ENCODE measurements at places on chromosomes 13 and 19.

DNA sequence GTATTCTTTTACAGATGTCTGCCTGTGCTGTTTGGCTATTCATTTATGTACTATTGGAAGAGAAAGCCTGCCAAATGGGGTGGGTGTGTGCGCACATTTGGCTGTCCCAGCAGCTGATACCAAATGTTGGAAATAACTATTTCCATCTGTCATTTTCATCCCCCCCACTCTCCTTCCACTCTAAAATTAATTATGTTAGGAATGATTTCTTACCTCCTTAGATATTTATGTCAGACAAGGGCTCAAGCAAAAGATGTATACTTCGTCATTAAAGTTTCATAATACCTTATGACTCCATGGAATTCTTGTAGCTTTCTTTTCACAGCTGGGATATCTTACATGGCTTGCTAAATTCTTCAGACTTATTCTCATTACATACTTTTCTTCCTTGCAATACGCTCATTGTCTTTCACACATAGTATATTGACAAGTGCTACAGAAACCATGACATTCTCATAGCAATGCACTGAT lies 18.6 kb downstream of the ITM2B start:
- DNase-seq, result no peak

DNA sequence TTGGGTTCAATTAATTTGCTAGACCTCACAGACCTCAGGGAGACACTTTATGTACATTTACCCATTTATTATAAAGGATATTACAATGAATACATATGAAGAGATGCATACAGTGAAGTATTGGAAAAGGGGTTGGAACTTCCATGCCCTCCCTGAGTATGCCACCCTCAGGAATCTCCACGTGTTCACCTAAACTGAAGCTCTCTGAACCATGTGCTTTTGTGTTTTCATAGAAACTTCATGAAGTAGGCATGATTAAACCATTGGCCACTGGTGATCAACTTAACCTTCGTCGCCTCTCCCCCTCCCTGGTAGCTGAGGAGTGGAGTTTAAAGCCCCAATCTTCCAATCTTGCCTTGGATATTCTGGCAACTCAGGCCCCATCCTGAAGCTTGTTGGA lies 20.3 kb downstream of the ZNF160 start:
- DNase-seq, result no peak

DNA sequence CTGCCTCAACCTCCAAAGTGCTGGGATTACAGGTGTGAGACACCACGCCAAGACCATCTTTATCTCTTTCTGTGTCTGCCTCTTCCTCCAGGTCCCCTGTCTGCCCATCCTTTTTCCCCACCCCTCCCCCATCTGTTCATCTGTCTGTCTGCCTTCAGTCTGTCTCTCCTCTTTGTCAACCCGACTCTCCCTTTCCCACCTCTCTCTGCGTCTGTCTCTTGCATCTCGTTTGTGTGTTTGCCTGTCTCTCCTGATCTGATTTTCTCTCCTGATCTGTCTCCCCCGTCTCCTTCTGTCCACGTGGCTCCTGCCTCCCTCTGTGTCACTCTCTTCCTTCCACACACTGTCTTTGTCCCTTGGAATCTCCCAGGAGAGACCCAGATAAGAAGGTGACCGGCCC lies 10.0 kb downstream of the VASP start:
- no peak for DNase-seq

- DNase-seq, result no peak
These were observed 4.3 kb downstream of the NOTCH3 start for GRCh38 chr19:15196360-15197005.

- DNase-seq, result no peak
These were observed at the start of gene PLPPR2 for GRCh38 chr19:11355160-11356073. TSS of gene PLPPR2 (plus strand) at chr19:11355432. CDS start at chr19:11357674, 2,242 bp downstream.

- DNase-seq, result no peak
These were observed 13.3 kb downstream of the KCTD15 start for GRCh38 chr19:33809960-33810359.

- no peak for DNase-seq
These were observed 143.4 kb downstream of the URI1 start for GRCh38 chr19:30085394-30085793.

- no peak for DNase-seq
These were observed 30.3 kb downstream of the CRYL1 start for GRCh38 chr13:20495087-20496023.

DNA sequence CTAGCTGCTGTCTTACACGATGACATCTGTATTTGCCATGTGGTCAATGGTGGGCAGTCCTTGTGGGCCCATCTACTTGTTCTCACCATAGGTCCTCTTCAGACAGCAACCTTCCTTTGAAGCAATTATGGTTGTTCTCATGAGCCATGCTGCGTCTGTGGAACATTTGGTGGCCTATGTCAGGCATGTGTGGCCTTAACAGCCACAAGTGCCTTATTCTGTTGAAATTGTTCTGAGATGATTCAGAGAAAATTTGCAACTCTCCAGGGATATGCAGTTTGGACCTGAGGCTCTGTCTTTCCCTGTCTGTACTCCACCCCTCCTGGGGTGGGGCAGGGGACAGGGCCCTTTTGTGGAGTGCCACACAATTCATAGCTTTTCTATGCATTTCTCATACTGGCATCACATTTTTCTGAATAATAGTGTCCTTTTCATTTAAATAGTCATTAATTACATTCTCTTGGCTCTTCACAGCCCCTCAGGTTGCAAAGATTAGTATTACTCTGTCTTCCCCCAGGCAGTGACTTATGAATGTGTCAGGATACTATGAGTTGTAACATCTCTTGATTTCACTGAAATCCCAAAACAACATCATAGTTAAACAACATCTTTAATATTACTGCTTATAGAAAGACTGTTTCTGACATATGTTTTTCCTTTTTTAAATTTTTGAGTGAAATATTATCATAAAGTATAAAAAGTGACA lies 102.1 kb downstream of the ITGBL1 start:
- DNase-seq, result no peak

DNA sequence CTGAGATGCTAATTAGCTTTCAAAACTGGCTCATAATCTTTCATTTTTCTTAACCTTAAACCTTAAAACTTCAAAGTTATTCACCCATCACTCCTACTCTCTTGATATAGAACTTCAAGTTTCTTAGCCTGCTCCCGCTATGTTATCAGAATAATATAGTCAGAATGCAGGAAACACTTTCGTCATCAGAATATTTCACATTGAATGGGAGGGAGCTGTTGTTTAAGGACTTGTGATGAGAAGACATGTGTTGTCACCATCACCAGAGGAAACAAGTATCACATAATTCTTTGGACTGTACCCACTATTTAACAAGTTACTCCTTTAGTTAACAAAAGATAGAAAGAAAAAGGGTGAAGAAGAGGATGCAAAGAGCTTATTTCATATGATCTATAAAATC lies 65.0 kb upstream of the FNDC3A start:
- DNase-seq, result no peak

DNA sequence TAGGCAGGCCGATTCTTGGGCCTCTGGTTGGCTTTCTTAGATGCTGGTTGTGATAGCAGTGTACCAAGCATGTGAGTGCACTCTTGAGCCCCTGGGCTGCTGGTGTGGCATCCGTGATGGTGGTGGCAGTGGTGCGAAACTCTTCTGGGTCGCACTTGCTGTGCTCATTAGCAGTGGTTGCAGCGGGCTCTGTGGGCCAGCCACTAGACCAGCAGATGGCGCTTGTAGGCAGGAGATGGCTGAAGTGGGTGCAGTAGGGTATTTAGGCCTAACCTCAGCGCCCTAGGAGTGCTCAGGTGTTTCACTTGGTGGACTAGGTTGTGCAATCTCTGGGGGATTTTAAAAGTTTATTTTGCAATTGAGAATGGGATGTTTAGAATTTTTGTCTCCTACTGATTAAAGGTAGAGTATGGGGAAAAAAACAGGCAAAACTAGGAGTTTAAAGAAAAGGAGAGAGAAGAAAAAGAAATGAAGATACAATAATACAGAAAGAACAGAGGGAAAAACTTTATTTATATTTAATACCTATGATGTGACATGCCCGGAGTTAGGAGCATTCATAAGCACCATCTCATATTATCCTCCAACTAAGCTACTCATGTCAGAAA lies 4.3 kb upstream of the ZNF17 start:
- DNase-seq, result no peak

DNA sequence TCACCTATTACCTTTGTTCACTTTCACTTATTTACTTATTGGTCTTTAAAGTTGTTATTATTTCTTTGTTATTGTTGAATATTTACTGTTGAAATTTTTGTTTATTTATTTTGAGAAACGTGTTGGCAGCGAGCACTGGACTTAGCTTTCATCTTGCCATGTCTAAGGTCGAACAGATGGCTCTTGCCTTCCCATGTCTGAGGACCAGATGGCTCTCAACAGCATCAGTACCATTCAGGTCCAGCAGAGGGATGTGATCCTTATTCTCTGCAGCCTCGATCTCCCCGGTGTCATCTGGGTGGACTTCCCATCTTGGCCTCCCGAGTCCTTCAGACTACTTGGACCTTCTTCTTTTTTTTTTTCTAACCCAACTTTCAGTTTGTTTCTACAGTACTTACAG lies 1437.6 kb downstream of the UQCRFS1 start:
- DNase-seq, result no peak

- no peak for DNase-seq
These were observed 53.6 kb downstream of the GADD45B start for GRCh38 chr19:2529473-2529918.

DNA sequence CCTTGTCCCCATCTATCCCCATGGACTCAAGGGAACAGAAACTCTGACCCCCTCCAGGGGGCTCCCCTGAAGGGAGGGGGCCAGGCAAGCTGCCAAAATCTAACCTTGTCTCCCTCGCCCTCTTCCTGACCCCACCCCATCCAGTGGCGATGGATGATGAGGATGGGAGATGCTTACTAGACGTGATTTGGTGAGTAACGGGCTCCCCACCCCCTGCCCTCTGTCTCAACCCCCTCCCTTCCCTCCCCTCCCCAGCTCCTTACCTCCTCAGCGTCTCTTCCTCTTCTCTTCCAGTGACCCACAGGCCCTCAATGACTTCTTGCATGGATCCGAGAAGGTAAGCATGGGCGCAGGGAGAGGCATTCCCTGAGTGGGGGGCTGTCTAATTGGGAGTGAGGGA lies 39.8 kb upstream of the EHD2 start:
- DNase-seq, result no peak

DNA sequence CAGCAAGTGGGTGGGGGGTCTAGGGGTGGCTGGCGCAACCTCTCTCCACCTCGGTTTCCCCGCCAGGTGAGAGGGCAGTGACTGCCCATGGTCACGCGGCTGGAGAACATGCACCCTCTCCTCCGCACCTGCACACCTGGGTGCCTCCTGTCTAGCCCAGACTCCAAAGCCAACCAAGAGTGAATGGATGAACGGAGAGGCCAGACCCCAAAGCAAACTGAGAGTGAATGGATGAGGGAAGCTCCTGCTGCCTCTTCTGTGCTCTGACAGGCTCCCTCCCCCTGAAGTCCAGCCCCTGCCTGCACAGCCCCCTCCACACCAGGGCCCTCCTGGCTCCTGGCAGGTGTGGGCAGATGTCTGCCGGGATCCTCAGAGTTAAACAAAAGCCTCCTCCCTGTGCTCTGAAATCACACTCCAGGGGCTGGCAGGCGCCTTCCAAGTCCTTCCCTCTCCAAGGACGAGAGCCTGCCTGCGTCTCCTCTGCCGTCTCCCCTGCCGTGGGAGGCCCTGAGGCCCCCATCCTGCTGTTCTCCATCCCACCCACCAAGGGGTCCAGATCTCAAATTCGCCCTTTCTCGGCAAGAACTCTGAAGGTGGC lies 2.2 kb downstream of the SBNO2 start:
- DNase-seq, result no peak

DNA sequence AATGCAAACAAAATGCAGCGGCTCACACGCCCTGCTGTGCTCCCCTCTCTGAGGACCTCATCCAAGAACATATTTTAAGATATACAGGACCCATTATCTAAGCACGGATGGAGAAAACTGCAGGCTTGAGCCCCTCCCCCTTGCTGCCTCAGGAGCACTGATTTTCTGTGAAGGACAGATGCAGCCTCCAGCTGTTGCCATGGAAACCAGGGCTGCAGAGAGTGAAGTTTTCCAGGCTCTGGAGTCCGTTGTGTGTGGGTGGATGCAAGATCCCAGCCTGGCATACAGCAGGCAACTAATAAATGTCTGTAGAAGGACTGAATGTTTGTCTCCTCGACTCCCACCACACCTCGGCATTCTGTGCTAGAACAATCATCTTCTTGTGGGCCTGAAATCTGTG lies 105.6 kb upstream of the PEG3 start:
- no peak for DNase-seq

- DNase-seq, result no peak
These were observed 5.1 kb upstream of the GTF3A start for GRCh38 chr13:27419328-27419727.

DNA sequence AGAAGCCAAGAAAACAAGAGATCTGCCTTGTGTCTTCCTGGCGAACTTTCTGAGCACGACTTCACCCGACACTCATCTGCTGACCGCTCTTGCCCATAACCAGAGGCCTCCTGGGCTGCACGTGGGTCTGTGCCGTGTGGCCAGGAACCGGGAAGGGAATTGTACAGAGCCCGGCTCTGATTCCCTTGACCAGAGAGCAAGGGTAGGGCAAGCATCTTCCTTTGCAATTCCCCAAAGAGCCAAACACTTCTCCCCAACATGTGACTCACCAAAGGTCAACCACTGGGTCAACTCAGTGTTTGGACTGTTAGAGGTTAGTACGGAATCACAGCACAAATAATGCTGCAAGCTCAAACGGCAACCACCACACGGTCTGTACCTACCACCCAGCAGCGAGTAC lies 48.9 kb downstream of the KLF2 start:
- peak; percentile 95 for DNase-seq

DNA sequence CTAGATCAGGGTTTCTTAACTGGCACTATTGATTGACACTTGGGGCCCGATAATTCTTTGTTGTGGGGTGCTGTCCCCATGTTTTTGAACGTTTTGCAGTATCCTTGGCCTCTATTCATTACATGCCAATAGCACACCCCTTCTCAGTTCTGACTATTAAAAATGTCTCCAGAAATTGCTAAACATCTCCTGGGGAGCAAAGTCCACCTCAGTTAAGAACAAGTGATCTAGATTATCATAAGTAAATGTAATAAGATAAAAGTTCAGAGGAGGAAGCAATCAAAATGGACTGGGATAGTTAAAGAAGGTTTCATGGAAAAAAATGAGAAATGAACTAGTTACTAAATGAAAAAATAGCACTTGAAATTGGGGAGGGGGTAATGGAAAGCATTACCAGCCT lies 98.1 kb upstream of the MIR17HG start:
- DNase-seq, result no peak

DNA sequence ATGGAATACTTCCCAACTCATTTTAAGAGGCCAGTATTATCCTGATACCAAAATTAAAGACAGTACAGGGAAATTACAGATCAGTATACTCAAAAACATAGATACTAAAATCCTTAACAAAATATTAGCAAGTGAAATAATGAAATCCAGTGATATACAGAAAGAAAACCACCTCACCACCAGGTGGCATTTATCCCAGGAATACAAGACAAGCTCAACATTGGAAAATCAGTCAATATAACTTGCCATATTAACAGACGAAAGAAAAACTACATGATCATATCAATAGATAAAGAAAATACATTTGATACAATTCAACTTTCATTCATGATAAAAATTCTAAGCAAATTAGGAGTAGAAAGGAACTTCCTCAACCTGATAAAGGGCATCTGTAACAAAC lies 6.7 kb upstream of the GNA15 start:
- DNase-seq, result no peak

- no peak for DNase-seq
These were observed 24.6 kb upstream of the IGSF23 start for GRCh38 chr19:44588771-44589112.

GRCh38 chr19:19321141-19321577 lies 530 bp downstream of the MAU2 start:
- no peak for DNase-seq
